ENCODE measurements at places on chromosomes 3 and 15.

DNA sequence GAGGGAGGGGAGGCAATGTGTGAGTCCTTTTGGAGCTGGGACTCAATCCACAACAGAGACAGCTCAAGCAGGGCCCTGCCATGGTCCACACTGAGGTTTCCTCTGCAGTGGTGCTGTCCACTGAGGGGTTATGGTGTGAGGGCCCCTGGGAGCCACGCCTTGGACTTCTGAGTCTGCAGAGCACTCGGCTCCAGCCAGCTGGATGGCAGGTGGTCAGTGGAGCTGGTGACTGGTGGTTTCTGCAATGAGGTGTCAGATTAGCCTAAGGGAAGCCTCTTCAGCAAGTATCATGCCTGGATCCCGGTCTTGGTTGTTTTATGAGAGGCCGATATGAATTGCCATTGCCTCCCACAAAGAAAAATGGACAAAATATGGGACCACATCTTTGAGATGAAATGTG lies 21.7 kb downstream of the LSM3 start:
- DNase-seq: no peak

GRCh38 chr3:184382326-184383032 lies 2.6 kb downstream of the CHRD start:
- no peak for DNase-seq

DNA sequence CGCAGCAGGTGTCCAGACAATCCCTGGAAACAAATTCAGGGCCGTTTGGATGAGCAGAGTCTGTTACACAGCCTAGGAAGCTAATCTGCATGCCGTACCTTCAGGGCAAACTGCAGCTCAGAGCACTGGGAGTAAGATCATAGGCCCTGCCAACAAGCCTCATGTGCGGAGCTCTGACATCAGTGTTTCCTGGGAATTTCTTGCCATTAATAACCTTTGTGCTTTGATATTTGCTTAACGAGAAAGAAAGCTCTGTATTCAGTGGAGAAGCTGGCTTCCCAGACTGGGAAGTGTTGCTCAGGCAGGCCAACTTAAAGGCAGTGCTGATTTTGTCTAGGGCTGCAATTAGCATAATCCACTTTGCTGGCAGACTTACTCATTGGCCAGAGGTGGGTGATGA lies 116.1 kb upstream of the KLHL25 start:
- DNase-seq: no peak

- peak; percentile 14 for DNase-seq
Observed at GRCh38 chr3:14464521-14464920, 62.1 kb downstream of the SLC6A6 start.

- peak; percentile 54 for DNase-seq
Observed at GRCh38 chr15:70127288-70127746, 29.6 kb upstream of the TLE3 start.
